ENCODE measurements at places on chromosomes 6 and 20. TPM values are rescaled to one million over a fixed set of nuclear protein-coding genes. Genes with fewer than 3 reads are reported as not detected.

GRCh38 chr6:129490521-129491255 is 219.3 kb downstream of the ARHGAP18 start:
- peak overlapping the region; percentile 92 for H3K4me3 ChIP-seq
- no peaks in the 10 kb centered on the region for H3K27me3 ChIP-seq

DNA sequence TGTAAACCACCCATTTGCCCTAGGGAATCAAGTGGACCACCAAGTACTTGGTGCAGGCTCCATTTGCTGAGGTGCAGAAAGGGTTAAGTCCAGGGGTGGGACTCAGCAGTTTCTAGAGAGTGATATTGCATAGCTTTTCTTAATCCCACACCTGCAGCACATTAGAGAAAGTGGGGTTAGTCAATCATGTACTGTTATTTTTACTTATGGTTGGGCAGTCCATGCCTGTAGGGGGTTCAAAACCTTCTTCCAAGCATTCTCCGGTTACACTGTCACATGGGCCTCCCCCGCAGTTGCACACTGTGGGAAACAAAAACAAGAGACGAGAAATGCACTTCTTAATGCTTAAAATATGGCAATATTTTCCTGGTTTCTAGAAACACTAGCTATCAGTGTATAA is 65.5 kb downstream of the LAMA4 start:
- H3K4me3 ChIP-seq = no peak overlapping the region
- H3K36me3 ChIP-seq = no peaks in the 10 kb centered on the region
- H3K27me3 ChIP-seq = peaks cover 6% of the 10 kb centered on the region
- no peak overlapping the region for H3K27ac ChIP-seq
- H3K4me1 ChIP-seq = no peaks in the 10 kb centered on the region
- no peak for DNase-seq

GRCh38 chr6:54716877-54717276 is 129.7 kb upstream of the FAM83B start:
- H3K36me3 ChIP-seq = no peaks in the 10 kb centered on the region
- no peak for DNase-seq
- H3K27me3 ChIP-seq = no peaks in the 10 kb centered on the region
- H3K4me1 ChIP-seq = no peaks in the 10 kb centered on the region

The PRDM1 gene
- 2.9 TPM for polyA plus RNA-seq

The SERPINB1 gene
- polyA plus RNA-seq = 107 TPM

- no peak overlapping the region for H3K4me3 ChIP-seq
- no peak for DNase-seq
- no peak overlapping the region for H3K27ac ChIP-seq
- no peaks in the 10 kb centered on the region for H3K27me3 ChIP-seq
- H3K36me3 ChIP-seq = no peaks in the 10 kb centered on the region
- H3K4me1 ChIP-seq = no peaks in the 10 kb centered on the region
These were observed 600.7 kb downstream of the UTRN start for GRCh38 chr6:144885817-144886216.

Data from naive B cell (primary cell).